T follicular helper cell (primary cell): ENCODE measurements at places on chromosomes 1 and 21.
A peak's percentile ranks its signal among the peaks of the same experiment; 100 is the strongest.

GRCh38 chr1:235951661-235952060 lies 85.0 kb upstream of the LYST start:
- no peak for DNase-seq

GRCh38 chr1:36093929-36094328 lies 5.2 kb downstream of the ADPRS start:
- DNase-seq = no peak

- no peak for DNase-seq
Measured at GRCh38 chr1:2433196-2433595, 20.8 kb upstream of the PEX10 start.

DNA sequence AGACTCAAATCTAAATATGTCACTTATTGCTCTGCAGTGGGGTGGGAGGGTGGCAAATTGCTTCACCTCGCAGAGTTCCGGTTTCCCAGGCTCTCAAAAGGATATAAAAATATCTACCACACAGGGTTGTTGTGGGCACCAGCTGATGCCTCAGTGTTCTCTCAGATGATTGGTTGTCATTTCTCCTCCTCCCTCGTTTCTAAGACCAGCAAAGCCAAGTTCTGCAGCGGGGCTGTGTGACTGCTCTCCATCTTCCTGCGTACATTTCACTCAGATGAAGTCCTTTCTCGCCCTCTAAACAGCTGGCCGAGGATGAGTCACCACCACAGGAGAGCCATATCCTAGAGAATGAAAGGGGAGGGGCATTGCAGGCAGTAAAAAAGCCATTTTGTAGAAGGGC lies 35.0 kb upstream of the VWA5B1 start:
- DNase-seq = no peak

DNA sequence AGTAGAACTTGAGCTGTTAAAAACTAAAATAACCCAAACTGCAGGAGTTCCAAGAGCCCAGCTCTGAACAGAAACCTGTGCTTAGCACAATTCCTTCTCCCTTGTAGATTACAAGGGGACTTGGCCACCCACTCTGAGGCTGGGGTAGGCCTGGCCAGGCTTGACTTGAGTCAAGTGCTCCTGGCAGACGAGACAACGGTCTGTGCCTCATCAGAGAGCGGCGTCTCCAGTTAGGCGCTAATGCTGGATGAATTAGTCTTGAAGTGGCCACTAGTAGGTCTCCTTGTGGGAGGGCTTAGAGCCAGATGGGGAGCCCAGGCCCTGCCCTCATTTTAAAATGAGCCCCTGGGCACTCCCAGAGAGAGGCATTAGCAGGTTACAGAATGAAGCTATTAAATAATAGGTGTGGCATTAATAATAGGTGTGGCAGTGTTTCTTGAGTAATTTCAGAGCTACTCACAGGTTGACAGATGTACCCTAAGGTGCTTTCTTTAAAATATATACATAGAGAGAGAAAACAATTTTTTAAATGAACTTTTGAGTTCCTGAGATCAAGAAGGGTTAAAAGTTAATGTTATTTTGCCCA lies 1.1 kb downstream of the EEIG2 start:
- peak; percentile 28 for DNase-seq

GRCh38 chr1:108691128-108691941 lies 775 bp upstream of the PRPF38B start:
- no peak for DNase-seq

DNA sequence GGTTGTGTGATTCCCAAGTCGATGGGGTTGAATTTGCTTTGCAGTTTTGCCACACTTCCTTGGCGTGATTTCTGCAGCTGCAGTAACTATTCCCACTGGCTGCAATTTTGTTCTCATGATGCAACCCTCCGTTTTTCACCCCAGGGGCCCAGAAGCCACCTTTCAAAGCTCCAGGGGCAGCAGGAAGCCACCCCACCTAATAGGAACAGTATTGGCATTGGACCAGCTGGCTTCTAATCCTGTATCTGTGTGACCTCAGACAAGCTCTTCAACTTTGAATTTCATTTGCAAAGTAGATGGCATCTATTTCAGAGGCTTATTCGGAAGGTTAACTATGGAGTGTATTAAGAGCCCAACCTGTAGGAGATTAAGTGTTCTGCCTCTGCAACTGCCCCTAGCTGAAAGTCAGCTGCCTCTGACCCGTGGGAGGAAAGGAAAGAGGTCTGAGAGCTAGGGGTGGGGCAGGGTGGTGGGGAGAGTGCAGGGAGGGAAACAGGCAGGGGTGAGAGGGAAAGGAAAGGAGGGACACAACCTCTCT lies 12.6 kb downstream of the C1orf115 start:
- no peak for DNase-seq

- no peak for DNase-seq
Measured at GRCh38 chr1:112063781-112064728, 74.6 kb upstream of the KCND3 start.

GRCh38 chr1:4699376-4700301 lies 45.2 kb downstream of the AJAP1 start:
- DNase-seq = no peak

DNA sequence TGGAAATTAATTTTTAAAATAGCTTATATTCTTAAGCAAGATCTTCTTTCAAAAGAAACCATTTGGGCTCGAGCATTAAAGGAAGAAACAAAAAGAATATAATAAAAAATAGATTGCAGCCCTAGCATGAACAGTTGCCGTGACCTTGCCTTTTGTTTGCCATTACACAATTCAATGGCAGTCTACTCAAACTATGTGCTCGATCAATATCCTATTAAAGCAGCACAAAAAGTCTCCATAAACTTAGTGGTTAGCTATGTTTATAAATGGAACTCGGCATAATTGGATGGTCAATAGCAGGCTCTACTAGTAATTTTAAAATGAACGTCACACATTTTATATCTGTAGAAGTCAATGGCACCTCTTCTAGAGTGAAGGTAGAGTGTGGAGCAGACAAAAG lies 256.5 kb downstream of the NFIA start:
- DNase-seq = no peak

GRCh38 chr1:228073857-228074545 lies 8.5 kb upstream of the ARF1 start:
- no peak for DNase-seq

GRCh38 chr1:115456441-115456961 lies 118.5 kb upstream of the NGF start:
- DNase-seq = no peak

GRCh38 chr1:84090447-84091245 lies 53.4 kb upstream of the PRKACB start:
- no peak for DNase-seq
